ENCODE measurements at places on chromosomes 16 and 17.

DNA sequence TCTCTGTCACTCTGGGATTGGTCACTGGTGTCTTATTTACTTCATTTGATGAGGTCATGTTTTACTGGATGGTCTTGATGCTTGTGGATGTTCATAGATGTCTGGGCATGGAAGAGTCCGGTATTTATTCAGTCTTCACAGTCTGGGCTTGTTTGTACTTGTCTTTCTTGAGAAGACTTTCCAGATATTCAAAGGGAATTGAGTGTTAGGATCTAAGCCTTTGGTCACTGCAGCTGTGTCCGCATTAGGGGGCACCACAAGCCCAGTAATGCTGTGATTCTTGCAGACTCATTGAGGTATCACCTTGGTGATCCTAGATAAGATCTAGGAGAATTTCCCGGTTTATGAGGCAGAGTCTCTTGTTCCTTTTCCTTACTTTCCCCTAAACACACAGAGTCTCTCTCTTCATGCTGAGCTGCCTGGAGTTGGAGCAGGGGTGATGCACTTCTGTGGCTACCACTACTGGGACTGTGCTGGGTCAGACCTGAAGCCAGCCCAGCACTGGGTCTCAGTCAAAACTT, 214.7 kb downstream of the SPECC1 start:
- no peak for DNase-seq

- peak; percentile 7 for DNase-seq
These were observed 188.6 kb upstream of the PSMD7 start for GRCh38 chr16:74107795-74108610.

DNA sequence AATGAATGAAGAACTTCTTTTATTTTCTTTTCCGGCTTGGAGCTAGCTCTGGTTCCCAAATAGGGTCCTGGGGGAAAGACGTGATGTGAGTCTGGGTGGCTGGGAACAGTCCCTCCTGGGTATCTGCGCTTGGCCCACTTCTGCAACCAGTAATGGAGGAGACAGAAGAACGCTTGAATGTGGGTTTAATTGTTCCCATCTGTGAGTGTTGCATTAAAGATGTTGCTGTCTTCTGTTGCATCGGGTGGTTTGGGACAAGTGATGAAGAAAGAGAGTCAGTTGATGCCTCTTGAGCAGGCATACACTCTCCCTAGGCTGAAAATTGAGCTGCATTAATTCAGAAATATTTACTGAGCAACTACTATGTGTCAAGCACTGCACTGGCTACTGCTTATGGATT, 511.1 kb downstream of the CDH13 start:
- DNase-seq: no peak

DNA sequence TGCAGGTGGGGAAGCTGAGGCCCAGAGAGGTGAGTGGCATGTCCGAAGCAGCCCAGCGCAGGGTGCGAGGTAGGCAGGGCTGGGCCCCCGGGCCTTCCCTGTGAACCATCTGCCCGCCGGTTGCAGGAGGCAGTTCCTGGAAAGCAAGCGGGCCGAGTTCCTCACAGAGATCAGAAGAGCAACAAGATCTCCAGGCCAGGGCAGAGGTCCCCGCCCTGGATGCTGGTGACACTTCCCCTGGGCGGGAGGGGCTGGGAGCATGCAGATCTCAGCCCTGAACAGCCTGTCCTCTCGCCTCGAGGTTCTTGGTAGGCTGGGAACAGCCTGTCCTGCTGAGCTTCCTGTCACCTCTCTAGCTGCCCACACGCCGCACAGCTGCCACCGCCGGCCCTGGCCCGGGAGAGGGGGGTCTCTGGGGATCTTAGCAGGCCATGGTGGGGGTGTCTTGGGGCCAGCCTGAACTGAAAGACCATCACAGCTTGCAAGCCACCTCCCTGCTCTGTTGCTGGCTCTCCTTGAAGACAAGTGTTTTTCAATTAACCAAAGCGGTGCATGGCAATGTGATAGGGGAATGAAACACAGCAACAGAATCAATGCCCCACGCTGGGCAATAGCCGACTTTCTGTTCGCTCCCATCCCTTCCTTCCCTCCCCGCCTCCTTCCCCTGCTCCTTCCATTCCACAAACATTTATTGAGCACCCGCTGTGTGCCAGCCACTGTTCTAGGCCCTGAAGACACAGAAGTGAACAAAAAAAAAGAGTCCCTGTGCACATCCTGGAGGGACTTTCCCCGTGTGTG, 31.7 kb downstream of the SOCS1 start:
- no peak for DNase-seq

- DNase-seq: peak; percentile 92
These were observed 1.2 kb upstream of the SPAG9 start for GRCh38 chr17:51121620-51122472.

DNA sequence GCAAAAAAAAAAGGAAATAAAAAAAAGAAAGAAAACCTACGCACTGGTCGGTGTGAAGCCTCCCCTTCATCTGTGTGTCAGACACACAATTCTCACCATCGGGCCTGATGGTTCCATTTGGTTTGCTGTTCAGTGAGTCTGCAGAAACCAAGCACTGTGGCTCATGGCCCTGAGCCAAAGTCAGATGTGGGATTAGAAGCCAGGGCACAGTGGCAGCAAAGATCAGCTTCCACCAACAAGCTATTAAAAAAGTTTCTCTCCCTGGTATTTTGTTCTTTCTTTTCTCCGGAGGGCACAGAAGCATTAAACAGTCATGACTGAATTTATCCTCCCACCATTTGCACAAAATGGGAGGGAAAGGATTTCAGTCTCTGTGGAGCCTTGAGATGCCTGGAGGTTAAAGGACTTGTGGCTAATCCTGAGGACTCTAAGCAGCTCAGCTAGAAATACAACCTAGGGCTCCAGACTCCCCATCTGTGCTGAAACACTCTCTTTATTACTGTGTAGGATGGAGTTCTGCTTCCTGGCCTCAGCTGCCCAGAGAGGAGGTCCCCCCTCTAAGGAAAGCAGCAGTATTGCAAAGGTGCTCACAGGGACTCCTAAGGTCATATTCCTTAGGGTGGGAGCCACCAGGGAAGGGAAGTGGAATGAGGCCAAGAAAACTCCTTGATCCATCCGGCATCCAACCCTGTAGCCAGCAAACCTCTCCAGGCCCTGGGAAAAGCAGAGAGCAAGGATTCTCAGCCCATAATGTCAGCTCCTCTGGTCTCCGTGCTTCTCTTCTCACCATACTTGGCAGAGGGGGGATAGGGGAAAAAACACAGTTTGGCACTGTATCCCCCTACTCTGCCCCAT, 28.2 kb downstream of the SLC39A11 start:
- no peak for DNase-seq

DNA sequence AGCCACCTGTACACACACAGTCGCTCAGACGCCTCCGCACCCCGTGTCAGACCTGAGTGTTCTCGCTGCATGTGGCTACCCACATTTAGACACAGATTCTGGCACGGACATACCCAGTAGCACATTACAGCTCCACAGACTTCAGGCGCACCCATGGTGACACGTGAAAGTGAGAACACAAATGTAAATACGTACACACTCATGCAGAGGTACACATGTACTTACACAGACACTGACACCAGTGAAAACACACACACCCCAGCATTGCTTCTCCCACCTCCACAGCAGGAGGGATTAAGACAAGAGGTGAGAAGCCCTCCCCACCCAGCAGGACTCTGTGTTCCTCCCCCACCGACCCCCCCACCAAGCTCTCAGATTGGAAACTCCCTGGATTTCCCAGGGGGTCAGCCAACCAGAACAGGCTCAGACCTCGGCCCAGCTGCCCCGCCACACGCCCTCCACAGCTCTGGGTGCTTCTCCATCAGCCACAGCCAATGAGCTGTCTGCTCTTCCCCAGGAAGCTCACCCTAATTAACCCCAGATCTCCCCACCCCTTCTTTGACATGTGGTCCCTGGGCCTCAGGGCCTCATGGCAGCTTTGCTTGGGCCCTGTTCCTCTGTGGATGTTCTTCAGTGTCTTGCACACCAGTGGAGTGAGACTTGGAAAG, 5.3 kb upstream of the FOXN1 start:
- DNase-seq: no peak

- no peak for DNase-seq
These were observed 52.2 kb upstream of the CHMP6 start for GRCh38 chr17:80939151-80940145.

- no peak for DNase-seq
These were observed 3.6 kb upstream of the RHBDL3 start for GRCh38 chr17:32261936-32262510.

- no peak for DNase-seq
These were observed 1.3 kb upstream of the BRICD5 start for GRCh38 chr16:2211923-2212347.

DNA sequence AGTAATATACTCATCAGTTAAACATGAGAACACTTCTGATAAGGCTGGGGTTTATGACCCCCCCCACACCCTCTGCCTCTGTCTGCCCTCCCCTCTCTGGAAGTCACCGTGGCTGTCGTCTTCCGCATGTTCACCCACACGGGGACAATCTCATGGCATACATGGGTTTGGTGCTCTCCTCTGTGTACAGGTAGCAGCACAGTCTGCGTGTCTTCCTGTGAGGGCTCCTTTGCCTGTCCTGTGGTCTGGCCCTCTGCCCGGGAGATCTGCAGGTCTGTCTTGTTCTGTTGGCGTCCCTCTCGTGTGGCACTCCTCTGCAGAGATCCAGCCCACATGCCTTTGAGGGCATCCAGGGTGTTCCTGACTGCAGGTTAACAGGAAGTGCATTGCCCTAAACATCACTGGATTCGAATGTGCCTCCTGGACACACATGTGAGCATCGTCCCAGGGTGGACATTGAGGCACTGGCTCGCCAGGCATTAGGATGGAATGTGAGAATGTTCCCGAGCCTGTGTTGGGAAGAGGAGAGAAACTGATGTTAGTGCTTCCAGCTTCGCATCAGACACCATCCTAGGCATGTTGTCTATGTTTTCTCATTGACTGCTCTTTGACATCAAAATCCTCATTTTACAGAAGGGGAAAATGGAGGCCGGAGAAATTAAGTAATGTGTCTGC, 54.5 kb downstream of the NKD1 start:
- DNase-seq: no peak

DNA sequence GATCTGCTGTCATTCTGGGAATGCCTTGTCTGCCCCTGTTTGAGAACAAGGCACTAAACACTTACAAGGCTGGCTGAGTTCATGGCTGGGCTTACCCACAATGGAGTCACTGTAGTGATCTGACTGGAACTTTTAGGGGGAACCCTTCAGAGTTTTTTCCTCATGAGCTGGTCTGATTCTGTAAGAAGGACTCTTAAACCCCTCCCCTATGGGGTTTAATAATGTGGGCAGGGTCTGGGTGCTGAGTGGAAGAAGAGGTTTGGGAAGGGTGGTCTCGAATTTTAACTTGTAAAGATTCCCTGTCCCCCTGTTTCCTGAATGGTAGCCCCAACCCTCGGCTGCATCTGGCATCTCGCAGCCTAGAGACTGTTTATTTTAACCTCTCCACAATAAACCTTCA, 30.6 kb downstream of the OSBPL7 start:
- DNase-seq: no peak

- DNase-seq: no peak
These were observed 20.1 kb downstream of the TPSD1 start for GRCh38 chr16:1275791-1276579.

DNA sequence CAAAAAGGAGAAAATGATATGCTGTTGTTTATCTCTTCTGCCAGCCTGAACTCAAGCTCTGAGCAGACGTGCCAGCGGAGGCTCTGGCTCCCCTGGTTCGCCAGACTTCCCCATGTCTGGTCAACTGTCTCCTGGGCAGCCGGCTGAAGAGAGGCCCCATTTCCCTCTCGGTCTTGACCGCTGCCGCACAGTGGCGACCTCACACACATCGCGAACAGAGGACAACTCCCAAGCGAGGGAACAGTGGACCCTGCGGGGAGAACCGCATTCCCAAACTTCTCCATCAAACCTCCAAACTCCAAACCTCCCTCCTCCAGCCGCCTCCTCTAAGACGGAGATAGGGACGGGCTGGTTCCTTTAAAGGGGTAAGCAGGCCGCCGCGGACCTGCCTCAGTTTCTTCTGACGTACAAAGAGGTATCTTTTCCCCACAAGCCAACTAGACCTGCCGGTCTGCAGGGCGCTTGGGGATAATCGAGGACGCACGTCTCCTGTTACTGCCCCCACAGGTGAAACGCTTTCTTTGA, 24.9 kb upstream of the RFFL start:
- DNase-seq: peak; percentile 47

- peak; percentile 9 for DNase-seq
These were observed 14.0 kb downstream of the SRCIN1 start for GRCh38 chr17:38591759-38592241.

DNA sequence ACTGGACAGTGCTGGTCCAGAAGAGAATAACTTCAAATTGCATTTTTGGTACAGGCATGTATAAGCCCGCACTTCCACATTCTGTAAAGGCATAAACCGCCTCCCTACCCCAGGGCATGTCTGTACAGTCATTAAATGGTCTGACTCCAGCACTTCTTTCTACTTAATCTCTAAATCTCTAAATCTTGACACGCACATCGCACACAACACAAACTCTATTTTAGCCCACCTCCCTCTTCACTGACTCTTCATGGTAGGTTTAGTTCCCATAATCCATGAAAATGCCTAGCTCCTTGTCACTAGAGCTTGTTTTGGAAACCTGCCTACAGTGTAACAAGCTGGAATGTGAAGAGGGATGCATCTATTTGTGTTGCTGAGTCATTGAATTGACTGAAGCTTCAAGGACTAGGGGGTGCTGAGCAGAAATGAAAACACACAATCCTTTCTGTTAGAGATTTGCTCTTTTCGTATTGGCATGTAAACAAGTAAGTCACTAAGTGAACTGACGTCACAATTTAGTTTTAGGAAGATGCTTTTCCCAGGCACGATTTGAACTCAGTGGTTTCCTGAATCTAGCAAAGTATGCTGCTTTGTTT, 1.6 kb upstream of the DUSP14 start:
- DNase-seq: peak; percentile 94

GRCh38 chr16:48448841-48449481, 63.7 kb upstream of the SIAH1 start:
- no peak for DNase-seq

DNA sequence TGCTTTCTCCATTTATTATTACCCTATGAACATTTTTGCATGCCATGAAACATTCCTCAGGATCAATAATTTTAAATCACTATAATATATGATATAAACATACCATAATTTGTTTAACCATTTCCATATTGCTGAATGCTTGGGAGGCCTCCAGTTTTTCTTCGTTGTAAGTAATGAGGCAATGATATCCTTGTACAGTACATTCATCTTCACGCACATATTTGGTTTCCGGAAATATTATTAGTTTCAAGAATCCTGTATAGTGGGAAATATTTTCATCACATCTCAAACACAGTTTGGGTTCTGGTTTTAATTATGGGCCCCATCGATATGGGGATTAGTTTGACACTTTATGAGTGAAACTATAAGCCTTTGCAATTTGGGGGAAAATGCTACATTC, 135.4 kb downstream of the HS3ST3B1 start:
- no peak for DNase-seq

All from HCEC 1CT (cell line).